NCI-H2171 (cell line): ENCODE measurements at places on chromosomes 16 and 17.

GRCh38 chr17:31251105-31251969 lies 45.7 kb downstream of the OMG start:
- DNase-seq, result no peak

GRCh38 chr17:78781104-78781892 lies 775 bp downstream of the CYTH1 start:
- no peak for DNase-seq

DNA sequence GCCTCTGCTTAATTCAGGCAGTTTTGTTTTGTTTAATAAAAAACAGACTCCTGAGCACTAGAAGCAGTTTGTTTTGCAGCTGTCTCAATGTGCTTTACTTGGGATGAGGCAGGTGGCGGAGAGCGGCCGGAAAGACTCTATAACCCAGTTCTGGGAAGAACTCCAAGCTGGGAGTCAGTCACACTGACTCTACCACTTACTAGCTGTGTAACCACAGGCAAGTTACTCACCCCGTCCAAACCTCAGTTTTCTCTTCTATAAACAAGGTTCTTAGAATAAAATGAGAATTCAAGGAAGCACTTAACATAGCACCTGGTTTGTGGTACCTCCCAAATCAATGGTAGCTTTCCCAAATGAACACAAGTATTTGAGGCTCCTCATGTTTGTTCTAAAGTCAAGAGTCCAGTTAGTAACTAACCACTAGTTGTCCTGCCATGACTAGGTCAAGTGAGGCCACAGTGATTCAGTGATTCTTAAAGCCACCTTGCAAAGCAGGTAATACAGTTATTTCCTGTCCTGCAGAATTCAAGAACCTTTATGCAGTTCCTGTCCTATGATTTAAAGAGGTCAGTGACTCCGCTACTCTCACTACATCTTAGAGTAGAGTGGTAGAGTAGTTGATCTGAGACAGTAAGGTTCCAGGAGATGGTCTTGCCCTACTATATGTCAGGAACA lies 2.7 kb downstream of the TXNDC17 start:
- DNase-seq, result no peak

DNA sequence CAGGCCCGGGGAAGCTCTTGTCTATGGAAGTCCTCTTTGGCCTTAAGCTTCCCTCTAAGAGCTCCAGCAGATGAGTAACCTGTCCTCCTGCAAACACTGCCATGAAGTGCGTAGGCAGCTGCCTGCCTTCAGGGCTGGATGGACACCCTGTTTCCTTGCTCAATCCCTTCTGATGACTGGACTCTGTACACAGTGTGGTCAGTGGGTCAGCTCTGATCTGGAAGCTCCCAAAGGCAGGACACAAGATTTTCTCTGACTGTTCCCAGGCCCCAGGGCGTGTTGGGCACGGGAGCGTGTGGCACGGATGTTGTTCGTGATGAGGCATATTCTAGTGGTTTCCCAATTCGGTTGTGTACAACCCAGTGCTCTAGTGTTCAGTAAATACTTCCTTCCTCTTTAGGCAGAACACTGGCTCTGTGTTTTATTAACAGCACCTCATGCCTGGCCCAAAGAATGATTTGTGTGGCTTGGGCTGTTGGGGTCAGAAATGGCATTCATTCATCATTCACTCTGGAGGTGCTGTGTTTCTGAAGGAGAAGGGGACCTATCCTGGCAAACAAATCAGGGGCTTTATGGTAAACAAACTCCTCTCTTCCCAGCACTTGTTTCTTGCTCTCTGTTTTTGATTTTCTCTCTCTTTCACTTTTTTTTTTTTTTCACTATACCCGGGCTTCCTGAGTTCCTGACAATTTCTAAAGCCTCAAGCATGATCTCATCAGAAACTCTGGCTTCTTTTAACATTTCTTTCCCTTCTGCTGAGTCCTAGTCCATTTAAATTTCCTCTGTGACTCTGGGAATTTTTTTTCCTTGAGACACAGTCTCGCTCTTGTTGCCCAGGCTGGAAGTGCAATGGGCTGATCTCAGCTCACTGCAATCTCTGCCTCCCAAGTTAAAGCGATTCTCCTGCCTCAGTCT lies 12.0 kb upstream of the RNF157 start:
- DNase-seq, result no peak

GRCh38 chr16:54397838-54398237 lies 111.3 kb upstream of the IRX3 start:
- no peak for DNase-seq

DNA sequence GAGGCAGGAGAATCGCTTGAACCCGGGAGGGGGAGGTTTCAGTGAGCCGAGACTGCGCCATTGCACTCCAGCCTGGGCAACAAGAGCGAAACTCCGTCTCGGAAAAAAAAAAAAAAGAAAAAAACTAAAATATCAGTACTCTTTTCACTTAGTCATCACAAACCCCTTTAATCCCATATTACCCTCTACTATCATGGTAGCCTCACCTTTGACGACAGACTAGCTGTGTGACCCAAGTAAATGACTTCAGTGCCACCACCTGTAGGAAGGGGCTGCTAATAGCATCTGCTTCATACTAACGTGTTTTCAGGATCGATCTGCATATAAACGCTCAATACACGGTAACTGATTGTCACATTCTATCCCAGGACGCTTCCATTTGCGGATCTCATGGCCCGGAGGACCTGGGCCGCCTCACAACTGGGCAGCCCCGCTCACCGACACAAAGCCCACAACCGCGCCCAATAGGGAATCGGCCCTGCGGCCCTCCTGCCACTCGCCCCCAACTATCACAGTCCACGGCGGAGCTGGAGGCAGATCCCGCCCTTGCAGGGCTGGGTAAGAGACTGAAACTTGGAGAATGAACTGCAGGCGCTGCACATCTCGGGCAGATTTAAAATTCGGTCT lies 1.1 kb upstream of the ZNF263 start:
- peak; percentile 66 for DNase-seq

- DNase-seq, result no peak
Observed at GRCh38 chr16:22370038-22370820, 4.2 kb downstream of the CDR2 start.

GRCh38 chr17:16477255-16477654 lies 14.7 kb downstream of the LRRC75A start:
- DNase-seq, result no peak

DNA sequence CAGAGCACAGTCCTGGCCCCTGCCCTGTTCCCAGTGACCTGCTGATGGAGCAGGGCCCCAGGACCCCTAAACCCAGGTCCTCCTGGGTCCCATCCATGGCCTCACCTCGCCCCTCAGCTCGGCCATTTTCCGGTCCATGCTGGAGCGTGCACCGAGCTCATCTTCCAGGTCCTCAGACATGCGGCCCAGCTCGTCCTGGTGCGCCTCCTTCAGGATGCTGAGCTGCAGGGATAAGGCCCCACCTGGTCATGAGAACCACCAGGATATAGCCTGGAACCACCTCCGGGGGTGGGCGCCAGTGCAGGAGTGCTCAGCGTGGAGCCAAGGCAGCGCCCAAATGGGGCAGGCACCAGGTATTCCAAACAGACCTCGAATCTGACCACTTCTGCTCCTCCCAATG lies 17.9 kb downstream of the CCDC102A start:
- no peak for DNase-seq

DNA sequence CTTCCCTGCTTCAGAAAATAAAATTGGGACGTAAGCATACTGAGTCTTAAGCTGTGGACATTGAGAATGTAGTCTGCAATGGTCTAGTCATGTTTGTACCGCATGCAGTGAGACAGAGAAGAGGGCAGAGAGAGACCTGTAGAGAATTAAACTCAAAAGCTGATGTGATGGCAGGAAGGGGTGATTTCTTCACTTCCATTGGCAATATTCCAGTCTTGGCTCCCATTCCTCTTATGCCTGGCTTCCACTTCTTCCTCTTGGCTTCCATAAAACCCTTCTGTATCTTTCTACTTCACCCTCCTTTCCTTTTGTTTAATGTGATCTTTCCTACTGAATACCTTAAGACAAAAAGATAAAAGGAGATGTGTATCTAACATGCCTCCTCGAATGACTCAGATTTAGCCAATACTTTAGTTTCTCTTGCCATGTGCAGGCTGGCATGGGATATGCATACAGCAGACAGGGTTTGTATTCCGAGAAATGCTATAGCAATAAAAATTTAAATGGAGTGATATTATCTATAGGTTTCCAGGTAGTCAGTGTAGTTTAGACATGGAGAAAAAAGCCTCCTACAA lies 423.1 kb upstream of the DYNLRB2 start:
- DNase-seq, result no peak

DNA sequence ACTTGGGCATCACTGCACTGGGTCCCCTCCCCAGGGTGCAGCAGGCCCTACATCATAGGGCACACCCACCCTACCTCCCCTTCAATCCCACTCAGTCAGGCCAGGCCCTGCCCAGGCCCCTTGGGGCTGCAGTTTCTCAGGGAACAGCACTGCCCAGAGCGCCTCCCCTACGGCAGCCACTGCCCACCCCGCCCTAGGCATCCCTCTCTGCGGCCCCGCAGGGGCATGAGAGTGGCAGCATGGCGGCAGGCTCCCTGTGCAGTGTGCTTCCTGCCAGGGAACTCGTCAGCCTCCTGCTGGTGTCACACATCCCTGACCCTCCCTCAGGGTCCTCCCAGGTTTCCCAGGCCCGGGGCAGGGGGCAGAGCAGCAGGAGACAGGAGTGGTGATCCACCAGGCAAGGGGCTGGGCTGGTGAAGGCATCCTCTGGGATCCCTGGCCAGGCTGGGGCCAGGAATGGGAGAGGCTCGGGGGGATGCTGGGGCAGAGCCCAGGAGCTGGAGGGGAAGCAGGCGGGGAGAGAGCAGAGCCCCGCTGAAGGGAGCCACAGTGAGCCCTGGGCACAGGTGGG lies 16.2 kb upstream of the BAHCC1 start:
- DNase-seq, result no peak

DNA sequence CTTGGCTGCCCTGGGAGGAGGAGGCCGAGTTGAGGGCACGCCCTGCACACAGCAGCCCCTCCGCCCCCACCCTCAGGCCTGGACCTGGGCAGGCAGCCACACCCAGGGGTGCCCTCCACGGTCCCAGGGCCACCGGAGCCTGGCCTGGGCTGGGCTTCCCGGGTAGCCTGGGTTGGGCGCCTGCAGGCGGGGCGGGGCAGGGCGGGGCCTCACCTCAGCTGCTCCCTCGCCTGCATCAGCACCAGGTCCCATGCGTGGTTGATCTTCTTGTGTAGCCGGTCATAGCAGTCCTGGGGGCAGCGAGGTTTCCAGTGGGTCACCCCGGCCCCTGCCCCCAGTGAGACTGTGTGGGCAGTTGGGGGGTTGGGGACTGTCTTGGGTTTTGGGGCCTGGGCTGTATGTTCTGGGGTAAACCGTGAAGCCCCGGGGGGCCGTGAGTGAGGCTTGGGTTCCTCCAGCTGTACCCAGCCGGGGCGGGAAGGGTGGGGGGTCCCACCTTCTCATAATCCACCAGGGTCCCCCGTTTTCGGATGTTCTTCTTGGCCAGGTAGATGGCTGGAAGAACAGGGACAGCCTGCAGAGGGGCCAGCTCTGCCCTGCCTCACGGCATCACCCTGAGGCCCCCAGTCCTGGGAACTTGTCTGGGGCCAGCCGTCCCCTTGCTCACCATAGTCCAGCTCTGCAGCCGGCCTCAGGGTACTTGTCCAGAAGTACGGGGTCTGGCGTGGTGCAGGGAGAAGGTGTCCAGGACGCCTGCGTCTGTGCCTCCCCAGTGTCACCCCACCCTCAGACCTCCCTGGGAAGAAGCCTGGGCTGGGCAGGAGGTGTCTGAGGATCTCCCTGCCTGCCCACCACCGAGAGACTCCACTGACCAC lies 2.0 kb downstream of the RGS11 start:
- no peak for DNase-seq

GRCh38 chr16:2973093-2973492 lies 3.9 kb downstream of the PAQR4 start:
- DNase-seq, result no peak
